ENCODE measurements at places on chromosomes 6 and 20.

DNA sequence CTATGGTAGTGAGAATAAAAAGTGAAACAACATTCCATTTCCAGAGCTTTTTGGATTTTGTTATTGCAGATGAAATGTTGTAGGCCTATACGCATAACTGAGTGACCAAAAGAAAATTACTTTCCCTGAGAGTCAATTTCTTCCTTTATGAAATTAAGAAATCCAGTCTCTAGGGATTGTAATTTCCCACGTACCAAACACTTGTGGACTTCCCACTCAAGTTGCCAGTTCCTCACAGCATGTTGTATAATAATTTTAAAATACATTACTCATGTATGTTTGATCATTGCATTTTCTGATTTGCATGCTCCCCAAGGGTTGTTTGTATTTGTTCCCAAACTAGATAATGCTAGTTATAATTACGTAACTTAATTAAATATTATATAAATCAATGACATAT is 12.0 kb upstream of the PRDM1 start:
- no peak for DNase-seq

- no peak for DNase-seq
These were observed 7.1 kb downstream of the CDKAL1 start for GRCh38 chr6:20541382-20541781.

DNA sequence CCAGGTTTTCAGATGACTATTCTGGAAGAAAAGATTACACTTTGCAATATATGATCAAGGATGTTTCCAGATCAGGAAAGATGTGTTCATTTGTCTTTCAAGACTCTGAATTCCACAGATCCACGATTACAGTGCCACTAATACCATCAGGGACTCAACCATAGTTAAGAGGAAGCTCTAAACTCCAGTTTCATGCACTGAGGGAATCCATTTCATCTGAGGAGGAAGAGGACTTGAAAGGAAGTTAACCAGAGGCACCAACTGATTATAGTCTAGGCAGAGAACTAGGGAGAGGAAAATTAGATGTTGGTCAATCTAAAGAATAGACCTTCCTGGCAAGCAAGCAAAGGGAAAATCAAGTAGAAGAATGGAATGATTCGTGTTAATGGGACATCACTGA is 218.3 kb upstream of the PRDM1 start:
- no peak for DNase-seq

DNA sequence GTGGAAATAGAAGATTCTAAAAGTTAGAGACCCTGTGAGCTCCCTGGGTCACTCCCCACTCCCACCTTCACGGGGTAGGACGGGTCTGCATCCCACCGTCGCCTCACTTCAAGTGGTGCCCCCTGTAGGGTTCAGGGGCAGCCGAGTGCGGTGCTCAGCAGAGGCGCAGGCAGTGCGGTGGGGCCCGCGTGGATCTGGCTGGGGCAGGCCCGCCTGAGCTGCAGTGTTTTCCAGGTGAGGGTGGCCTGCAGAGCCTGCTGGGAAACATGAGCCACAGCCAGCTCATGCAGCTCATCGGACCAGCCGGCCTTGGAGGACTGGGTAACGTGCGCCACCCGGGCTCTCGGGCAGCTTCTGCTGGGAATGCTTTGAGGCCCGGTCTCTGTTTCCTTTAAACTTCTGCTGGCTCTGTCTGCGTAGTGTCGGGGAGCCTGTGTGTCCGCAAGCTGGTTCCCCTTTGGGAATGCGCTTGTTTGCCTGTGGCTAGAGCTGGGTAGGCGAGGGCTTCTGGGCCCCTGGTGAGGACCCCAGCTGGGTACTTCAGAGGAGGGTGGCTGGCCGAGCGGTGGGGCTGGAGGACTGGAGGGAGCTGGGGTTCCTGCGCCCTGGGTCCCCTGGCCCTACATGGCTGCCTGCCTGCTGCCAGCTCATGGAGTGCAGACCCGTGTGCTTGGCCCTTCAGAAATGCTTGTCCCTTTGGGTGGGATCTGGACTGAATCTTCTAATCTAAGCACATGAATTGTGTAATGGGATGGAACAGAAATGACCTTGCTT is 3.8 kb downstream of the ADRM1 start:
- no peak for DNase-seq

- no peak for DNase-seq
These were observed 32.6 kb upstream of the TULP4 start for GRCh38 chr6:158279615-158280014.

GRCh38 chr20:19775353-19776253 is 17.5 kb downstream of the RIN2 start:
- no peak for DNase-seq

GRCh38 chr6:18931086-18931485 is 543.9 kb downstream of the RNF144B start:
- no peak for DNase-seq

DNA sequence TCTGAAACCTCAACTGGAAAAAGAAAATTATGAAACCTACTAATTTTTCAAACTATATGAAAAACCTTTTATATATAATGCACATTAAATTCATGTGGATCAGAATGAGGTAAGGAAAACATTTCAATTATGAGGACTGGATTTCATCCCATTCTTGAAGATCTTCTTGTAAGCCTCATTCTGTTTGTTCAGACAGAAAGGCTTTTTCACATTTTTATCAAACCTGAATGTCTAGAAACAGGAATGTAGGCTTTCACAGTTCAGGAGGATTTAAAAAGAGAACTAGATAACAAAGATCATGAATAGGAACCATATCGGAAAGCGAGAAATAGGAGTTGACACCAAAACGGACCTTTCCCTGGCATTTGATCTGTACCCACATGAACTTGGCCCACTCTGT is 192.5 kb upstream of the KCNK16 start:
- no peak for DNase-seq

GRCh38 chr6:10576226-10576625 is 55.1 kb downstream of the GCNT2 start:
- no peak for DNase-seq

DNA sequence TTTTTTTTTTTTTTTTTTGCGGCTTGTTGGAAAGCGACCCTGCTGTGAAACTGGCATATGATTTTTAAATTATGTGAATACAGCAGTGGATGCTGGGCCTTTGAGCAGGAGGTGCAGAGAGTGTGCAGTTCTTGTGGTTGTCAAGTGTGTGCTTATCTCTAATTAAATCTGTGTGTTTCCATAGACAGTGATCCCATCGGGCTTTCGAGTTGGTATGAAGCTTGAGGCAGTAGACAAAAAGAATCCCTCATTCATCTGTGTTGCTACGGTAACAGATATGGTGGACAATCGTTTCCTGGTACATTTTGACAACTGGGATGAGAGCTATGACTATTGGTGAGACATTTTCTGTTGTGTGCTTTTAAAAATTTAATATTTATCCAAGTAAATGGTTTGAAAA is 52.4 kb downstream of the L3MBTL3 start:
- no peak for DNase-seq

- DNase-seq = no peak
These were observed 29.3 kb downstream of the NT5E start for GRCh38 chr6:85479208-85479607.

DNA sequence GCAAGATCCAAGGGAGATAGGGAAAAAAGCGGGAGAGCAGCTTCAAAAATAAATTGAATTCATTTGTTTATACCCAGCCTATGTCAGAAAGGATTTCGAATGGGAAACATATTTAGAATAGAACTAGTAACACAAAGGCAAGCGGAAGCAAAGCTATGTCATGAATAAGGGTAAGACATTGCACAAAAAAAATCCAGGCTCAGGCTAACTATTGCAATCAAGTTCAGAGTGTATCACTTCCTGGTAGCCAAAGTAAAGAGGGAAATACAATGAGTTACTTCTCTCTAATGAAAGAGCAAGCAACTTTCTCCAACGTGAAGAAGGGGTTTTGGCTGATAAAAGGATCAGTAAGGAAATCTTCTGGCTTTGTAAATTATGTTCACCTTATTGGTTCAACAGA is 212.8 kb downstream of the ZMYND8 start:
- DNase-seq = no peak

GRCh38 chr20:672963-673602 is 2.5 kb downstream of the SCRT2 start:
- DNase-seq = no peak

- DNase-seq = no peak
These were observed 18.3 kb upstream of the FOXP4 start for GRCh38 chr6:41527721-41528408.

- DNase-seq = peak; percentile 86
These were observed at the start of gene RING1 for GRCh38 chr6:33208091-33208967. TSS of gene RING1 (plus strand) at chr6:33208500. CDS start at chr6:33208823, 323 bp downstream.
